ENCODE measurements at places on chromosomes 2 and 18.

DNA sequence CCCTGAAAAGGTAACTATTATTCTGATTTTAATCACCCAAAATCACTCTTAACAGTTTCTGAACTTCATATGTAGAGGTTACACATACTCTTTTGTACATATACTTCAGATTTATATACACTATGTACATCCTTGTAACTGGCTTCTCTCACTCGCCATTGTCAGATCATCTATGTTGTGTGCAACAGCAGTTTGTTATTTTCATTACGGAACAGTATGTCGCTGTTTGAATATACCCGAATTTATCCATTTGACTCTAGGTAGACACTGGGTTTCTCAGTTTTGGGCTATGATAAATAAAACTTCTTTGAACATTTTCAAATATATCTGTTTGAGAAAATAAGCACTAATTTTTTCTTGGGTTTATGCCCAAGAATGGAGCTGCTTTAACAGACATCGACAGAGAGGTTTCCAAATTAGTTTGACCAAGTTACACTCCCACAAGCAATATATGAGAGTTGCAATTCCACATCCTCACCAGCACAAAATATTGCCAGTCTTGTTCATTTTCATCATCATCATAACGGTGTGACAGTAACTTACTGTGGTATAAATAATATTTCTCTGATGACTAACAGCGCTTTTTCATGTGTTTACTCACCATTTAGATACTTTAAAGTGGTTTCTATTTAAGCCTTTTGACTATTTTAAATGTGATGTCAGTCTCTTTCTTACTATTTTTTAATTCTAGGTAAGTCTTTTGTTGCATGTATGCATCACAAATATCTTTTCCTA lies 80.9 kb downstream of the SMC6 start:
- H3K27ac ChIP-seq = no peak overlapping the region
- H3K4me3 ChIP-seq = no peak overlapping the region
- peaks cover 10% of the 10 kb centered on the region for H3K36me3 ChIP-seq
- H3K27me3 ChIP-seq = no peaks in the 10 kb centered on the region
- DNase-seq = no peak
- no peaks in the 10 kb centered on the region for H3K4me1 ChIP-seq

GRCh38 chr2:20390524-20391123 lies 40.0 kb upstream of the PUM2 start:
- no peaks in the 10 kb centered on the region for H3K4me1 ChIP-seq
- H3K4me3 ChIP-seq = no peak overlapping the region
- no peak for DNase-seq
- no peaks in the 10 kb centered on the region for H3K36me3 ChIP-seq

DNA sequence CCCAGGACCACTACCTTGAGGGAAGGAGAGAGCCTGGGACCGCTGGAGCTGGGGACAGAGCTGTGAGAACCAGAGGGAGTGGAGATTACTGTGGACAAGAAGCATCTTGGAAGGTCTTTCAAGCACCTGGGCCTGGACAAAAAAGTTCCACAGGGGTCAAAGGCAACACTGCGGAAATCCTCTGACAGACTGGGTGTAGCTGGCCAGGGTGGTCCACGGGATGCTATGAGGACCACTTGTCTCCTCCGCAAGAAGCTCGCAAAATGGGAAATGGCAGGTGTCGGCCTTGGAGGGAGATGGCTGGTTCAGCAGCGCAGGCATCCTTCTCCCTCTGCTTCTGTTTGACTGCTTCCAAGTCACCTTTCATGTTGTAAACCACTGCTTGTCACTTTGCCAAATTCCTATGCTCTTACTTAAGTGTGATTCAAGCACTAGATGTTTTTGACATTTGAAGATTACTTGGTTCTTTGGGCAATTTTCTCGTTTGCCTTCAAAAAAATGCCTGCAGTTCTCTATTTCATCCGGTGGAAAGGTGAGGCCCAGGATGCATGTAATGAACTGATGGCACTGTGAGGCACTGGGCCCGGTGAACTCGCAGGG lies 27.7 kb downstream of the KLHL29 start:
- H3K27me3 ChIP-seq = no peaks in the 10 kb centered on the region
- H3K4me3 ChIP-seq = no peak overlapping the region
- H3K4me1 ChIP-seq = no peaks in the 10 kb centered on the region

- H3K27me3 ChIP-seq = no peaks in the 10 kb centered on the region
- no peak overlapping the region for H3K27ac ChIP-seq
- no peak overlapping the region for H3K4me3 ChIP-seq
- DNase-seq = no peak
- peaks cover 18% of the 10 kb centered on the region for H3K36me3 ChIP-seq
Measured at GRCh38 chr2:134408791-134409190, 154.9 kb downstream of the MGAT5 start.

GRCh38 chr2:42724886-42725285 lies 39.0 kb downstream of the OXER1 start:
- H3K4me3 ChIP-seq = no peak overlapping the region
- DNase-seq = no peak
- no peaks in the 10 kb centered on the region for H3K27me3 ChIP-seq
- no peaks in the 10 kb centered on the region for H3K4me1 ChIP-seq
- H3K27ac ChIP-seq = no peak overlapping the region

GRCh38 chr2:201420442-201421113 lies 30.7 kb downstream of the TRAK2 start:
- peak overlapping the region; percentile 33 for H3K27ac ChIP-seq
- no peak overlapping the region for H3K4me3 ChIP-seq
- no peak for DNase-seq
- peaks cover 15% of the 10 kb centered on the region for H3K4me1 ChIP-seq
- H3K36me3 ChIP-seq = no peaks in the 10 kb centered on the region
- no peaks in the 10 kb centered on the region for H3K27me3 ChIP-seq

DNA sequence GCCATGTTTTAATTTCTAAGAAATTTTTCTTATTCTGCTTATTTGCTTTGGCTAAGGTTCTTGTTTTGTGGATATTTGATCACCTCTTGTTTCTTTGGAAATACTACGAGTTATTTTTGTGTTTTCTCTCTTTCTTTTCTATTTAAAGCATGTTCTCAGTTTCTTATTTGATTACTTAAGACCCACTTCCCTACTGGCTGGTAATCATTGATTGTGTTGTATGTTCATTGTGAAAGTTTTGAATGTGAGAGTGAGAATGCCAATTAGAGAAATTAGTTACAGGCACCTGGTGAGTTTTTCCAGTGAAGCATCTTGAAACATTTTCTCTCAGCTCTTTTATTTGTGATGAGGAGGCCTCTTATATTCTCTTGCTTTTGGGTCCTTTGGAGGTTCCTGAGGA lies 226.7 kb upstream of the MC4R start:
- H3K4me3 ChIP-seq = no peak overlapping the region
- H3K36me3 ChIP-seq = no peaks in the 10 kb centered on the region
- no peak overlapping the region for H3K27ac ChIP-seq

GRCh38 chr2:15941481-15941850 lies 1.1 kb downstream of the MYCN start:
- DNase-seq = no peak
- no peaks in the 10 kb centered on the region for H3K36me3 ChIP-seq
- peaks cover 19% of the 10 kb centered on the region for H3K4me1 ChIP-seq
- no peak overlapping the region for H3K27ac ChIP-seq

GRCh38 chr2:226548732-226549131 lies 250.9 kb downstream of the IRS1 start:
- H3K27ac ChIP-seq = no peak overlapping the region
- H3K36me3 ChIP-seq = no peaks in the 10 kb centered on the region
- H3K27me3 ChIP-seq = no peaks in the 10 kb centered on the region
- H3K4me3 ChIP-seq = no peak overlapping the region

DNA sequence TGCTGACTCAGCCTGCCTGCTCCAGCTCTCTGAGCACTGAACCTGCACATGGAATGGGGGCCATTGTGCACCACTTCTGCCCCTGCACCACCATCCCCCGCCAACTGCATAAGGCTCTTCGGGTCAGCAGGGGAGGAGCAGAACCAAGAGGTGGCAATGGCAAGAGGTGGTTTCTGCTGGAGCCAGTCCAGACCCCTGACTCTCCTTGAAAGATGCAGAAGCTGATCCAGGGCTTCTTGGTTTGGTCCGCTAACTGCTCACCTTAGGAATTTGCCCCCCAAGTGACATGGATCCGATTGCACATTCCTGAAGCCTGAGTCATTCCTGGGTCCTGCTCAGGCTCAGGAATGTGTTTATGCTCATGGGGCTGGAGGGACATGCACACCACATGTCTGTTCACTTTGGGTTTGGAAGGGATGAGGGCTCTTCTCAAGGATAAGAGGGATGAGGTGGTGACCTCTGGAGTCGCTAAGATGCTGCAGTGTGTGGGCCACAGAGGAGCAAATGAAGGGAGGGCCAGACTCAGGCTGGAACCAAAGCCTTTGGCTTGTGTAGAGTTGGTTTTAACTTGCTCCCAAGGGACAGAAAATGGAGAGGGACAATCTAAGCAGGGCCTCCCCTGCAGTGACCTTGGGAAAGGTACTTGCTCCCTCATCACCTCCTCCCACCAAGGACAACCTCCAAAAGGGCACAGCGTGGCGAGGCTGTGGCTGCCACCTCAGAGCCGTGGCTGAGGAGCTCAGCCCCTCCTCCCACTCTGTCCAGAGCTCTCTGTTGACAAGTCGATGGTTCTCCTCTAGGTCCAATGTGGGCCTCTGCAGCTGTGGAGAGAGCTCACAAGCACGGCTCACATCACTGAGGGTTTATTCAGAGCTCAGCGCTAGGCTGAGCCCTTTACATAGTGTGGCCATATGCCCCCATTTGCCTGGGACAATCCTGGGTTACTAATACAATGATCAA lies 66.2 kb downstream of the HS1BP3 start:
- no peaks in the 10 kb centered on the region for H3K4me1 ChIP-seq
- DNase-seq = no peak
- H3K36me3 ChIP-seq = no peaks in the 10 kb centered on the region
- no peak overlapping the region for H3K4me3 ChIP-seq
- no peak overlapping the region for H3K27ac ChIP-seq

DNA sequence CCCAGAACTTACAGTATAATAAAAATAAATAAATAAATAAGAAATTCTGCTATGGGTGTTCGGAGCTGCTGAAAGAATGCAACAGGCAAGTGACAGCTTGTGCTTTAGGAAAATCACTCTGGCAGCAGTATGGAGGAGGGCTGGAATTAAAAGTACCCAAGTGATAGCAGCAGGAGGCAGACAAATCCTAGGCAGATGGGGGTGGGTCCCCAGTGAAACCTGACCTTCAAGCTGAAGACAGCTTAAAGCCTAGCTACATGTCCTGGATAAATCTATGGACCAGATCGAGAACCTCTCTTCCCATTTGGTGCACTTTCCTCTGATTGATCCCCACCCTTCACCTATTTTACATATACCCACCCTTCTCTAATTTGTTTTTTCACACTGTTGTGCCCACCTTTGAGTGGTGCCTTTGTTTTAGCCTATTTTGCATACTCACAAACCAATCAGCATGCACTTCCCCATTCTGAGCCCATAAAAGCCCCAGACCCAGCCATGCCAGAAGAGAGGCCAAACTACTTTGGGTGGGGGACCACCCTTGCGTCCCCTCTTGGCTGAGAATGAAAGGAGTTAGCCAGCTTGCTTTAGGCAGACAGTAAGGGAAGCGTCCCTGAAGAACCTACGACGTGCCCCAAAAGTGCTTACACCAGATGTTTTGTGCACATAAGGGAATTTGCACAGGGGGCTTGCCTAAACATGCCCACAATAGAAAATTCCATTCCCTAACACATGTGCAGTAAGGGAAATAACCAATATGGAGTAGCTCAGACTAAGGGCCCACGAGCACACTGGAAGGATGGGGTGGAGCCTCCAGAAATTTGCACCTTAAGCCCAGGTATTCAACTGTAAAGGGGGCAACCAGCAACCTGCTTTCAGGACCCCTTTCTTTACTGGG lies 3.0 kb downstream of the METTL8 start:
- H3K27ac ChIP-seq = no peak overlapping the region
- H3K27me3 ChIP-seq = no peaks in the 10 kb centered on the region
- no peak overlapping the region for H3K4me3 ChIP-seq
- H3K4me1 ChIP-seq = peaks cover 12% of the 10 kb centered on the region

- H3K36me3 ChIP-seq = no peaks in the 10 kb centered on the region
- H3K4me1 ChIP-seq = no peaks in the 10 kb centered on the region
- H3K27ac ChIP-seq = no peak overlapping the region
- DNase-seq = no peak
- H3K27me3 ChIP-seq = no peaks in the 10 kb centered on the region
Measured at GRCh38 chr18:8435376-8435775, 173.9 kb upstream of the RAB12 start.

GRCh38 chr2:10795508-10796046 lies 17.0 kb downstream of the PDIA6 start:
- H3K36me3 ChIP-seq = peaks cover 55% of the 10 kb centered on the region
- no peaks in the 10 kb centered on the region for H3K4me1 ChIP-seq
- no peaks in the 10 kb centered on the region for H3K27me3 ChIP-seq
- H3K4me3 ChIP-seq = no peak overlapping the region

DNA sequence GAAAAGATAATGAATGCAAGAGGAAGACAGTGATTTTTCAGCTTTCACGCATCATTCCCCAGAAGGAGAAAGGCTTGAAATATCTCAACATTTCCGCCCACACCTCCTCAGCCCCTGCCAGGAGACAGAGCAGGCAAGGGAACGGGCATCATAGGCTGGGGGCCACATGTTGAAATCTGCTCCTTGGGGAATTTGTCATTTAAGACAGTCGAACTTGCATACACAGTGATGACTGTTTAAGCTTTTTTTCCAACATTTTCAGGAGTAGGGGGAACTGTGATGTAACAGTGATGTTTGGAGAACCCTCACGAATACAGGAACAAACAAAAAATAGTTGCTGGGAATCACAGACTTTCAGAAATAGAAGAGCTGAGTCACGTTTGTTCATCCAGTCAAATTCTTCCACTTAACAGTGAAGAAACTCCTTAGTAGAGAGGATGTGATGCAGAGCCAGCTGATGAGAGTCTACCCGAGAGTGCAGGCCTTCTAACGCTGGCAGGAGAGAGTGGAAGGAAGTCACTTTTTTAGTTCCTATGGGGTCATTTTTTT lies 266.8 kb downstream of the ALPK2 start:
- H3K27me3 ChIP-seq = no peaks in the 10 kb centered on the region

DNA sequence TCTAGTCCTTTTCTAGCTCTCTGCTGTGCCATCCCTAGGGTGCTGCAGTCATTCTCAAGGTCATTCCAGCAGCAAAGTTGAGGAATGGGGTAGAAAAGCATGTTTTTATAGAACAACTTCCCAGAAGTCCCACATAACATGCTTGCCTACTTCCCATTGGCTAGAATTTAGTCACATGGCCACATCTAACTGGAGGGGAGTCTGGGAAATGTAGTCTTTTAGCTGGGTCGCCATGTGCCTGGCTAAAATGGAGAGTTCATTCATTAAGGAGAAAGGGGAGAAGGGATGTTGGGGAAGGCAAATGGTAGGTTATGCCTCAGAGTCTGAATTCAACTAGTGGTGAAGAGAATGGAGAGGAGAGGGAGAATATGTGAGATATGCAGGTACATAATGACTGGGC lies 85.7 kb downstream of the SLC4A3 start:
- H3K27ac ChIP-seq = no peak overlapping the region
- H3K27me3 ChIP-seq = no peaks in the 10 kb centered on the region
- no peaks in the 10 kb centered on the region for H3K36me3 ChIP-seq
- no peaks in the 10 kb centered on the region for H3K4me1 ChIP-seq
- no peak overlapping the region for H3K4me3 ChIP-seq

Measured in effector memory CD4-positive, alpha-beta T cell (primary cell).